ENCODE measurements at places on chromosomes 4 and X.

GRCh38 chrX:18647621-18648020 lies 24.3 kb downstream of the RS1 start:
- DNase-seq: no peak

- no peak for DNase-seq
Observed at GRCh38 chr4:2981256-2981819, 18.0 kb downstream of the GRK4 start.

DNA sequence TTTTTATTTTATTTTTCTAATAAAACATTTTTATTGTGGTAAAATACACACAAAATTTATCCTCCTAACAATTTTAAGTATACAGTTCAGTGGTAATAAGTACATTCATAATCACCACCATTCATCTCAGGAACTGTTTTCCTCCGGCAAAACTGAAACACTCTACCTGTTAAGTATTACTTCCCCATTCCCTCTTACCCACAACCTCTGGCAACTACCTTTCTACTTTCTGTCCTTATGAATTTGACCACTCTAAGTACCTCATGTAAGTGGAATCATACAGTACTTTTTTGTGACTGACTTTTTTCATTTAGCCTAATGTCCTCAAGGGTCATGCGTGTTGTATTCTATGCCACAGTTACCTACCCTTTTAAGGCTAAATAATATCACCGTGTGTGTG lies 21.1 kb upstream of the HSFX4 start:
- no peak for DNase-seq

- DNase-seq: no peak
Observed at GRCh38 chr4:40247350-40247749, 50.5 kb downstream of the RHOH start.

- no peak for DNase-seq
Observed at GRCh38 chr4:71524756-71525155, 185.9 kb downstream of the SLC4A4 start.

- no peak for DNase-seq
Observed at GRCh38 chr4:22787753-22788375, 95.1 kb downstream of the GBA3 start.

GRCh38 chrX:65874110-65874509 lies 165.8 kb downstream of the VSIG4 start:
- DNase-seq: no peak
